ENCODE measurements at places on chromosomes 7 and 10.

- DNase-seq: no peak
Observed at GRCh38 chr10:31947144-31947926, 18.7 kb upstream of the ARHGAP12 start.

- peak; percentile 53 for DNase-seq
Observed at GRCh38 chr10:60964257-60965235, 20.6 kb upstream of the RHOBTB1 start.

- DNase-seq: no peak
Observed at GRCh38 chr7:459584-460373, 59.9 kb downstream of the PDGFA start.

DNA sequence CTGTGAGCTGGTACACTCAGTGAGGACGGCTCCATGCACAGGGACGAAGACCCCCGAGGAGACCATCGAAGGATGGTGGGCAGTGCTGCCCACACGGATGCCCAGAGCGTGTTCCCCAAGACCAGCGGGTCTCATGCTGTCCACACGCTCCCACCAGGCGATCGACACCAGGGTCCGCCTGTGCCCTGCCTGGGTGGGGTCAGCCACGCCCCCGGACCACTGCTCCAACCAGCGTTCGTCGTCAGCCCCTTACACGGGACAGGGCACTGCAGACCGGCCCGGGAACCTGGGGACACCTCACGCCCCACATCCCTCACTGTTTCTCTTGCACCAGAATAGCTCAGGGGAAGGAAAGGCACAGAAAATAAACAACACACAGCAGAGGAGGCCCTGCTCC, 223.5 kb downstream of the DNAJB6 start:
- no peak for DNase-seq

DNA sequence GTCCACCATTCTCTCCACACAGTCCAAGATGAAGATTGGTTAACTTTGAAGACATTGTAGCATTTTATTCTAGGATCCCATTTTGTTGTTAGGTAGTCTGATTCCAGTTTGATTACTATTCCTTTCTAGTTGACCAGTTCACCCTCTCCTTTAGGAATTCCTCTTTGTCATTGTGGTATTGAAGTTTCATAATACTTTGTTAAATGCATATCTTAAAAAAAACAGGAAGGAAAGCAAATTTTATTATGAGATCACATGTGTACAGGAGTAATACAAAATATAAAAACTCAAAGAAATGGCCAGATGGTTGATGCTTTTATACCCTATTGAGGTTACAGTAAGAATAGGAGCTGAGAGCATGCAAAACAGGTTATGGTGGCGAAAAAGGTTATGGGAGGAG, 15.5 kb upstream of the SEMA3C start:
- no peak for DNase-seq

- no peak for DNase-seq
Observed at GRCh38 chr10:87841186-87841585, 22.1 kb downstream of the KLLN start.

GRCh38 chr7:100880645-100881044, 5.7 kb downstream of the SRRT start:
- no peak for DNase-seq

DNA sequence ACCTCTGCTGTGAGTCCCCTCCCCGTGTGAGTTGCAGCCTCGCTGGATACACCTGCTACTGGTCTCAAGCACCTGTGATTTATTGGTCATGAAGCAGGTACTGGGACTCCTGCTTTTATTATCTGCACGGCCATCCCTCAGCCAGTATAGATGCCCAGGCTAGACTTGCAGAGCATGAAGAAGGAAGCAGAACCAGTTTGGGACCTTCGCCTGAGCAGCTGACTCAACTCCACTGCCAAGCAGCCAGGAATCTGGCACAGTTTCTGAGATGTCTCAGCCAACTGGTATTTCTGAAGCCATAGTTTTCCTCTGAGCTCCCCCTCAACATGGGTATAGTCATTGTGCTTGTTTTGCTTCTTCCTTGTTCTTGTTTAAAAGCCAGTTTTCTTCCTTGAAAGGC, 28.0 kb upstream of the SLC39A12 start:
- no peak for DNase-seq
